ENCODE measurements at places on chromosomes 16 and 17. TPM values are rescaled to one million over a fixed set of nuclear protein-coding genes. Genes with fewer than 3 reads are reported as not detected.

GRCh38 chr17:55734128-55734781, 11.6 kb upstream of the TMEM100 start:
- DNase-seq, result no peak
- H3K4me3 ChIP-seq, result no peak overlapping the region
- no peaks in the 10 kb centered on the region for H3K27me3 ChIP-seq
- peak overlapping the region; percentile 93 for H3K27ac ChIP-seq

Gene CES3
- total RNA-seq, result 0.89 TPM

Gene CMTM2
- not detected for total RNA-seq

DNA sequence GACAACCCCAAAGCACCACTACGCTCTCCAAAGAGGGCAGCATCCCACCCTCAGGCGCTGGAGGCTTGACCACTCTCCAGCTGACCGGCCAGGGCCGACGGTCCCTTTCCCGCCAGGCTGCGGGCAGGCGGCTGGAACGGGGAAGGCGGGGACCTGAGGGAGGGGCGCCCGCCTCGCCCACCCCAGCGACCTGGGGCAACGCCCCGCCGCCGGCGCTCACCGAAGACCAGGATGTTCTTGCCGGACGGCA, 431 bp downstream of the DYNC1LI2 start:
- no peaks in the 10 kb centered on the region for H3K27me3 ChIP-seq
- no peak for DNase-seq
- H3K4me3 ChIP-seq, result peak overlapping the region; percentile 97
- peaks cover 20% of the 10 kb centered on the region for H3K36me3 ChIP-seq
- peaks cover 29% of the 10 kb centered on the region for H3K4me1 ChIP-seq

Gene SMIM36
- total RNA-seq, result not detected

DNA sequence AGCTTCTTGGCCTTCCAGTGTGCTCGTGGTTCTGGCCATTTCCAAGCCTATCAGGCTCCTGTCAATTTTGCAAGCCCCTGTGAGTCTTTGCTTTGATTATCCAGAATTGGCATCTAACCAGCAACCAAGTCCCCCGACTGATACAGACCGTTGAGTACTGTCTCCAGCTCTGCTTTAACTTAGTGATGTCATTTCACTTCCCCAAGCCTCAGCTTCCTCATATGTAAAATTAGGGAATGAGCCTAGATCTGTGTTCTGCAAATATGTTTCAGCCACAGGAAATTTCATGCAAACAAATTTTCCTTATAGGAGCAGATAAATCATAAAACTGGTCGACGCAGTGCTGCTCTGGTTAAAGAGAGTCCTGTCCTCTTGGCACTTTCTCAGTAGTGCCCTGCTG, 60.1 kb upstream of the WSB1 start:
- H3K4me3 ChIP-seq, result no peak overlapping the region
- H3K4me1 ChIP-seq, result no peaks in the 10 kb centered on the region
- H3K27me3 ChIP-seq, result no peaks in the 10 kb centered on the region
- no peak overlapping the region for H3K27ac ChIP-seq
- no peaks in the 10 kb centered on the region for H3K36me3 ChIP-seq
- DNase-seq, result no peak

Gene KRTAP4-8
- total RNA-seq, result not detected

DNA sequence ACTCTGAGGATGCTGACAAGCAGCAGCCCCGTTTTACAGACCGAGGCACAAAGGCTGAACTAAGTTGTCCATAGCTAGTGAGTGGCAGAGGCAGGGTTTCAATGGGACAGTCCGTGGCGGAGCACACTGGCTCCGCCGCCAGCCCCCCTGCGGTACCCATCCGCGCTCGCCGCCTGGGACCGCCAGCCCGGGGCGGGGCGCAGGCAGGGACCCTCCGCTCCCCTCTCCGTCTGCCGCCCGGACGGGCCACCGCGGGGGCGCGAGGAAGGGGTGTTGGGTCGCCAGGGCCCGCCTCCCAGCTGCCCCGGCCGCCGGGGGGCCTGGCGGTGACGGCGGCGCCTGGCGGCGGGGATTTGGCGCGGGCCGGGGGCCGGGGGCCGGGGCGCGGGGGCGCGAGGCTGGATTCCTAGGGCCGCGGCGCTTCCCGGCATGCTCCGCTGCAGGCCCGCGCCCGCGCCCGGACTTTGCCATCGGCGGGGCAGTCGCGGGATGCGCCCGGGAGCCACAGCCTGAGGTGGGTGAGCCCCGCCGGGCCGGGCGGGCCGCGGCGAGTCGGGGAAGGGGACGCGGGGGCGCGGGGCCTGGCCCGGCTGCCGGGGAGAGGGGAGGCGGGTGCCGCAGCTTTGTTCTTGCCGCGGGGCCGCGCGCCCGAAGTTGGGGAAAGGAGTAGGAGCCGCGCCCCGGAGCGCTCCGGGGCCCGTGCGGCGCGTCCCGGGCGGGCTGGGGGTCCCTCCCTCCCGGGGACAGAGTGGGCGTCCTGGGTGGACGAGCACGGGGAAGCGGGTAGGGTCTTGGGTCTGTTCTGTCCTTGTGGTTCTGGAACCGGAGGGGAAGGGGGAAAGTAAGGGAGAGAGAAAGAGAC, at the start of gene TMEM98:
Gene TMEM98 (plus strand): TSS at position 430 of the 862 bp plus-strand sequence. CDS start 3,376 bp downstream, outside the sequence.
- peak within 1 kb of the TSS; percentile 64 for H3K4me3 ChIP-seq
- peak; percentile 58 for DNase-seq
- no peaks in the 10 kb centered on the region for H3K36me3 ChIP-seq
- no peaks in the 10 kb centered on the region for H3K27me3 ChIP-seq

DNA sequence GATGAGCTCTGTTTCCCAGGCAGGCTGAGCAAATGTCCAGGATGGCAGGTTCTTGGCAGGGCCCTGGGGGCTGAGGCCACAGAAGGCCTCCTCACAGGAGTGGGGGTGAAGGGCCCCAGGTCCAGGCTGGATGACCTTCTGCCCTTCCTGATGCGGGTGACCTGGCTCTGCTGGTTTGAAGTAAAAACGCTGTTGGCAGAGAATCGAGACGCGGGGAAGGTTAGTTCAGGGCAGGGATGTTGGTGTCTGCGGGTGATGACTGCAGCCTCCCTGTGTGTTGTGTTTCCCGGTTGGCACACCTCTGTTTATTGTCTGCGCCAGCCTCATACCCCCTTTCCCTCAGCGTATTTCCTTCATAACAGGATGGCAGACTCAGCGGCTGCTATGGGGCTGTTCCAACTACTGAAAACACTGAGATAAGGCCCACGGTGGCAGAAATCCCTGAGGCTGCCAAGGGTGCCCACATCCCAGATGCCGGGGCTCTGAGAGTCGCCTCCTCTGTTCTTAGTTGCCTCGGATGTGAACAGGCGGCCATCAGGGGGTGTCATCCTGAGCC, 104.6 kb downstream of the METRNL start:
- DNase-seq, result peak; percentile 55
- no peak overlapping the region for H3K27ac ChIP-seq
- no peaks in the 10 kb centered on the region for H3K36me3 ChIP-seq
- no peak overlapping the region for H3K4me3 ChIP-seq
- H3K4me1 ChIP-seq, result peaks cover 17% of the 10 kb centered on the region
- no peaks in the 10 kb centered on the region for H3K27me3 ChIP-seq

Gene TEN1
- total RNA-seq, result 8.8 TPM

GRCh38 chr17:62921817-62922216, 44.2 kb upstream of the TANC2 start:
- H3K27ac ChIP-seq, result no peak overlapping the region
- H3K27me3 ChIP-seq, result no peaks in the 10 kb centered on the region
- peaks cover 12% of the 10 kb centered on the region for H3K4me1 ChIP-seq
- H3K36me3 ChIP-seq, result no peaks in the 10 kb centered on the region
- no peak overlapping the region for H3K4me3 ChIP-seq
- DNase-seq, result no peak
